ENCODE measurements at places on chromosomes 3 and 15. TPM values are rescaled to one million over a fixed set of nuclear protein-coding genes. Genes with fewer than 3 reads are reported as not detected.

SPATA12 gene
- total RNA-seq, result not detected

CSTA gene
- total RNA-seq, result not detected

- no peak for DNase-seq
These were observed 15.3 kb upstream of the LAMB2 start for GRCh38 chr3:49148159-49148558.

GRCh38 chr3:52032702-52033408 lies 23.5 kb downstream of the DUSP7 start:
- no peak for DNase-seq

GRCh38 chr3:172040981-172041963 lies 1.9 kb downstream of the FNDC3B start:
- DNase-seq, result no peak

GRCh38 chr15:84919106-84919667 lies 34.7 kb downstream of the SLC28A1 start:
- no peak for DNase-seq

DNA sequence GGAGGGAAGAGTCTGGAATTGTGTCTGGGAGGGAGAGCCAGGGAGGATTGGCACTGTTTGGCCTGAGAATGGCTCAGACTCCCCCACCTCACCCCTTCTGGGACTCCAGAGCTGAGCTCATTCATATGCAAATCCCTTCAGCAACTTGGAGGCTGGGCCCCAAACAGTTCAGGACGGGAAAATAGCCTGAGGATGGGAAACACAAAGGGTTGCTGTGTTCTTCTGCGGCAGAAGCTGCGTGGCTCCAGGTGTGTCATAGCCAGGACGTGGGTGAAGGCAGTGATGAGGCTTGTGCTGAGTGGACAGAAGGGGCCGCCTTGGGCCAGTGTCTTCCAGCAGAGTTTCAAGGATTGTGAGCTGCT lies 16.6 kb downstream of the MASP1 start:
- DNase-seq, result no peak

DNA sequence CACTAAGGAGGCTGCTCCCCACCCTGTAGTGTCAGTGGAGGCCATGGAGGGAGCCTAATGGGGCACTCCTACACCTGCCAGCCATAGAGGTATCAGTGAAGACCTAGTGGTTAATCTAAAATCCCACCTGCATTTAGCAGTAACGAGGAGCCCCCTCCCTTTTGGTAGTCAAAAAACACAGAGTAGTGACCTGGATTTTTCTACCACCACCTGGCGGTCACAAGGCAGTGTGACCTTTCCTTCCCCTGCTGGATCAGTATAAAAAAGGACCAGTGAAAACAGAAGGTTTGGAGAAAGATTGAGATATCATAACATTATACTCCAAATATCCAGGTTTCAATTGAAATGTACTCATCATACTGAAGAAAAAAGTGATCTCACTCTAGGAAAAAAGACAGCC lies 241.2 kb downstream of the PYDC2 start:
- DNase-seq, result no peak

GRCh38 chr15:74311734-74312444 lies 55.6 kb downstream of the CYP11A1 start:
- DNase-seq, result no peak

All from T-cell (primary cell).